Left colon (tissue), 2 donors: ENCODE measurements at places on chromosomes 2 and 18. TPM values are rescaled to one million over a fixed set of nuclear protein-coding genes. Genes with fewer than 3 reads are reported as not detected.

GRCh38 chr2:3268705-3269029 lies 109.0 kb downstream of the EIPR1 start:
- no peak for DNase-seq

The RNF138 gene
- 38.3 TPM for total RNA-seq

The SP140 gene
- total RNA-seq, result 1.1 TPM

DNA sequence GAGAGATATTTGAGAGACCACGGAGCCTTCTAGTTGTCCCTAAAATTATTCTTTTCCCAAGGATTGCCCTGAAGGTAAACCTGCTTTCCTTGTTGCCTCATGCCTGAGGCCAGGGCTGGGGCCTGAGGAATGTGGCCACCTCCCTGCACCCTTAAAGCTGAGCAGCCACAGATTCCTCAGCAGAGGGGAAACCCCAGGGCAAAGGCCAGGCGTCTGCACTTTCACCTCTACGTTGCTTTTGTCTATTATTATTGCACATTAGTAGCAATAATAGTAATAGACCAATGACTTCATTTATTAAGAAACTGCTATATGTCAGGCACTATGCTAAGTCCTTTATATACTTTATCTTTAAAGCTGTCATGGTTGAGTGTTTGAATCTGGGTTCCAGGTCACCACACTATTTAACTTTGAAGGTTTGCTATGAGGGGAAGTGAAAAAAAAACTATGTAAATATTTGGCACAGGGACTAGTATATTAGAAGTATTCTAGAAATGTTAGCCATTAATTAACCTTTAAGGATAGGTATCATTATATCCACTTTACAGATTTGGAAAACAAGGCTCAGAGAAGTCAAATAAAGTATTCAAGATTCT lies 104.2 kb downstream of the LRRC30 start:
- no peak for DNase-seq

The UGT1A8 gene
- total RNA-seq, result 19.3 TPM

DNA sequence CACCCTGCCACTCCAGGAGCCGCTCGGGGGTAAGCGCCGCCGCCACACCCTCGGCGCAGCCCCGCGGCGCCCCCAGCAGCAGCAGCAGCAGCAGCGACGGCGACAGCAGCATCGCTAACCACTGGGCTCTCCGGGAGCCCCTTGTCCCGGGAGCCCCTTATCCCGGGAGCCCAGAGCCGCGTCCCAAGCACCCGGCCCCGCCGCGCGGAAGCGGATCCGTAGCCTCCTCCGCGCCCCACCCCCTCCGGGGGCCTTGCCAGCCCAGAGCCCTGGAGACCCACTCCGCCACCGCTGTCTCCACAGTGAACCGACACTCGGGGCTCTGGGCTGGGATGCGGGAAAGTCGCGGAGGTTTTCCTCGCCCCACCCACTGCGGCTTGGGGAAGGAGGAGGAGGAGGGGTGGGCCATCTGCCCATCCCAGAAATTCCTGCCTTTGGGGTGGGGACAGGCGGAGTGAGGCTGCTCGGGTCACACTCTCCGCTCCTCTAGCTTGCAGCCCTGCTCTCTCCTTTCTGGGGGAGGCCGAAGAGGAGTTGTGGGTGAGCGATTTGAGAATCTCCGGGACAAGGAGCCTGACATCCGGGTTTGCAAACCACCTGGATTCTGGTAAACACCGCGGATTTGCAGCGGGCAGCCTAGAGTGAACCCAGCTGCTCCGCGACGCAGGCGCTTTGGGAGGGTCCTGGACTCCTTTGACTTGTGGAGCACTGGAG lies at the start of gene PLA2R1:
TSS of gene PLA2R1 (minus strand) at position 324 of the 714 bp plus-strand sequence. CDS start at position 112, 212 bp downstream.
- peak; percentile 69 for DNase-seq

DNA sequence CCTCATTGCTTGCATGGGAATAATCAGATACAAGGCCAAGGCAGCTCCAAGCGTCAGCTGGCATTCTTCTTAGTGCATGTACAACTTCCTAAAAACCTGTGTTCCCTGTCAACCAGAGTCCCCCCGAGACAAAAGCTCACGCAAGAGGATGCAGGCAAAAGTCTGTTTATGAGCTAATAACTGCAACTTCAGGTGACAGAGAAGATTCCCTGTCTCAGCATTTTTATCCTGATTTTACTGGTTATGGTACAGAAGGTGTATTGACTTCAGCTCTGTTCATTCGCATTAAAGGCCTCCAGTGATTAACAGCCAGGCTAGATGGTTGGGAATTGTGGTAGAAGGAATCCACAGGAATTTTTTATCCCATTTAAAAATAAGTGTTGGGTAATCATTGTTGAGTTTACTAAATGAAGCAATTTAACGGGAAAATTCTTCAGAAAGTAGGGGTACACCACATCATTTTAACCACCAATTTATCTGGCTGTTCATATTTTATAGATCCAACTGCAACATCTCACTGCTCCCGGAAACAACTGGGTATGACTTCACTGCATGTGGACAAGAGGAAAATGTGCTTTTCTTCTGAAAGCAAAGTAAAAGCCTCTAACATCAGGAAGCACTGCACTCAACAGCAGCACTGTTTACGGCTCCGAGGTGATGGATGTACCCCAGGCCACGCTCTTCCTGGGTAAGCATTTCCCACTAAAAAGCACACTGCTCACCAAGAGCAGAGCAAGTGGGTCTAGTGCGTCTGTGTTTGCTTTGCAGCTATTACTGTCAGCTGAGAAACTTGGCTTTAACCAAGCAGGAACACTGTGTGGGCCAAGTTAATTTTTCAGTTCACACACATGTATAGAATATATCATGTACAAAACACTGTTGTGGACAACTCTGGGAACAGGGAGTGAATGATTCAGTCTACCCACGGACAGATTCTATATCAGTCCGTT lies 31.9 kb downstream of the CCBE1 start:
- no peak for DNase-seq

- no peak for DNase-seq
Observed at GRCh38 chr2:37711831-37712230, 40.4 kb upstream of the CDC42EP3 start.

The HOXD9 gene
- total RNA-seq, result 5.8 TPM

- no peak for DNase-seq
Observed at GRCh38 chr2:197113275-197113711, 186.8 kb upstream of the PGAP1 start.

DNA sequence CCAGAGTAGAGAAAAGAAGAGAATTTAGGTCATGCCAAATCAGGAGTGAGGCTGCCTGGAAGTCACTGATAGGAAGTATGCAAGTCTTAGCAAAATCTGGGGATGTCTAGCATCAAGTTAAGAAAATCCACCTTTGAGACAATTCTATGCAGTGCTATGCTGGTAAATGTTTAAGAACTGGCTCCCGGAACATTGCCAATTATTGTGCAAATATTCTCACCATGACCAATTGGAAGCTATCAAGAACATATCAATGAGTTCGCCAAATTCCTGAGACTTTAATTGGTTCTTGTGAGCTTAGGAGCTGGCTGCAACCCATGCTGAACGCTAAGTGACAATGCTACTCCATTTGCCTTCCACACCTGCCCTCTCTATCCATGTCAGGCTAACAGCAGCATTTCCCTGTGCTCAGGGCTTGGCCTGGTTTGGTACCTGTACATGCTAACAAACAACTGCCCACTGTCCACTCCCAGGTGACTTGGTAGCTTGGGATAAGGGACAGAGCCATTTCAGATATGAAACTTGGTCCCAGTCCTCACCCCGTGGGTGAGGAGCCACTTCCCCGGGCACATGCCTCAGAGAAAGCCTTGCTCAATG lies 172.9 kb upstream of the KLHL29 start:
- peak; percentile 33 for DNase-seq

DNA sequence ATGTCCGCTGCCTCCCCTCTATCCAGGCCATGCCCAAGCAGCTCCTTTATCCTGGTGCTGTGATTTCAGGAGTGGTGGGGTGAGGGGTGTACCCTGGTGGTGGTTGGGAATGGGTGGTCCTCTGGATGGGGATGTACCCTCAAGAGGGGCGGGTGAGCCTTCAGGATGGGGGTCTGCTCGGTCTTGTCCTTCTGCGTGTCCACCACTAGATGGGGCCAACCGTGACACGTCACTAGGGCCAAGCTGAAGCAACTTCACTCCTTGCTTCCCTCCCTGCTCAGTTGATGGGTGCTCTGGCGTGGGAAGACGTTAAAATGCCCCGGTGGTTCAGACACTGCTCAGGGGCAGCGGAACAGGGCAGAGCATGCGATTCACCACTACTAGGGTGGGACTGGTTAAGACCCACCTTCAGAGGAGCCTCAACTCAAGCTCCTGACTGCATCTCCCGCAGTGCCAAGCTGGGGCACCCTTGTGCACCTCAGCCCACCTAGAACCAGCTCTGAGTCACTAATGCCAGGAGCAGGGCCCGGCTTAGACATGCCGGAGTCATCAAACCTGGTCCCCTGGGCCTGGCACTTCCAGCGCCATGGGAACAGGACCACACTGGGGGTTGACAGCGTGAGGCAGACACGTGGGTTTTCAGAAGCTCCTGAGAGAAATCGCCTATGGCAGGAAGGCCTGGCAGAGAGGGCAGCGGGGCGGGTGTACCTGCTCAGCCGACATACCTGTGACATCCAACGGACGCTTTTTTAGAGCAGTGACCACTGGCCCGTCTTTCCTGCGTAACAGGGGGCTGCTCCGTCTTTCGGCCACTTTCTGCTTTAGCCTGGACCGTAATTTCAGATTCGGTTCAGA lies 256.7 kb downstream of the HDAC4 start:
- no peak for DNase-seq

The NDC80 gene
- total RNA-seq, result 3.2 TPM

- DNase-seq, result no peak
Observed at GRCh38 chr2:50712569-50712968, 319.4 kb downstream of the NRXN1 start.

DNA sequence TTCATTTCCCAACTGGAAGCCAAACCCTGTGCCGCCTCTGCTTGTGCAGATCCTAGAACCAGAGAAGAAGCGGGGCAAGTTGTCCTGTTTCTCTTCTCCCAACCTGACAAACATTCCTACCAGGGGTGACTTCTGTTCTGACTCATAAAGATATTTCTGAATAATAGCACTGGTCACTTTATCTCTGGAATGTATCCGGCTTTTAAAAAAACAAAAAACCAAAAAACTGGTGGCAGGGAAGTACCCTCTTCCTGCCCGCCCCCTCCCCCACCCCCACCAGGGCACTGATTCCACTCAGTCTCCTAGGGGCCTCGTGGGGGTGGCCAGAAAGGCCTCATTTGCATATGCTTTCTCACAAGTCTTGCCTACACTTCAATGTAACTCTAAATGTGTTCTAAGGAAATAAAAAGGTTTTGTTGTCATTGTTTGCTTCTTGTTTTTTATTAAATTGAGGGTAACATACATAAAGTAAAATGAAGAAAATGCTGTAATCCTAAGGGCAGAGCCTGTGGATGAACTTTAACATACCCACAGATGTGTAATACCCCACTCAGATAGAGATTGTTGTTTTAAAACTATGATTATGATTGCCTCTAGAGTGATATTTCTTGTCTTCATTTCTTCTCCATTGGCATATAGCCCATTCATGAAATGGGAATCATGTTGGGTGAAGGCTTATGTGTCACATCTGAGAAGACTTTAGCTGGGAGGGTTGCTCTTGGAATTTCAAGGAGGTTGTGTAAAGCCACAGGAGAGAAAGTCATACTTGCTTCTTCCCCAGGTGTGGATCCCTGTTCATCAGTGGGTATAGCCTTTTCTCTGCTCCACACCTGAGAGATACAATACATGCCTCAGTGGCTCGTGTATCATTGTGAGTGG lies 5.3 kb upstream of the FOSL2 start:
- DNase-seq, result no peak

DNA sequence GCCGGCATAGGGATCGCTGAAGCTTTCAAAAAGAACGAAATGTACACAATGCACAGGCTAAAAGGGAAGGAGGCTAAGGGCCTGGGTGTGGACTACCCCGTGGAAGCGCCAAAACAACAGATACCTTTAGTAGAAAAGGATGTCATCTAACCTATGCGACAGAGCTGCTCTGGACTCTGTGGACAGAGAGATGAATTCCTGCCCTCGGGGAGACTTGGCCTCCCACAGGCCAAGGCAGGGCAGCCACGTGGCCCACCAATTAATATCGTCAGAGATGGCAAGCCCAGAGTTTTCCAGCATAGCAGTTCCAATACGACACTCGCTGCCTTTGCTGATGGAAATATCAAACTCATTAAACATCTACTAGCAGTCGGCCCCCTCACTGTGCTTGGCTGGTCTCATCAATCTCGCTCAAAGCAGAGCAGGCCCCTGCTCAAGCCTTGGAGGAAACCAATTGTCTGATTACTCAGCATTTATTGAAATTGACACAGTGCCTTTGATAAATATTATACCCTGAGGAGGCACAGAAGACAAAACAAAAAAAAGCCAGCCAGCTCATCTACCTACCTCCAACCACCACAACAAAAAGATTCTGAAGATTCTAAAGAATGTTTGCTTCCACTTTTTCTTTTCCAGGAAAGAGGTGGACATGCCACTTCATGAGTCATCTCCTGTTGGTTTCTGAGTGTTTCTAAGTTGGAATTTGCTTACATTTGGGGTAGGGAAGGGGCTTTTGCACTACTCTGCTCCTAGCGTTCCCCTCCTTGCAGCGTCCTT lies 79.0 kb upstream of the ACAA2 start:
- DNase-seq, result no peak

- DNase-seq, result no peak
Observed at GRCh38 chr2:152115952-152116351, 17.1 kb upstream of the CACNB4 start.

GRCh38 chr2:230418341-230419016 lies 2.5 kb downstream of the SP100 start:
- DNase-seq, result no peak

GRCh38 chr2:54523324-54523959 lies 67.3 kb downstream of the SPTBN1 start:
- no peak for DNase-seq
